Activated naive CD8-positive, alpha-beta T cell treated with anti-CD3 and anti-CD28 coated beads, Interleukin-2, amount 10 ng/mL, durations not matched to agents 7 days and 5 days (primary cell): ENCODE measurements at places on chromosomes 12 and 14. TPM values are rescaled to one million over a fixed set of nuclear protein-coding genes. Genes with fewer than 3 reads are reported as not detected.

- no peak overlapping the region for H3K4me3 ChIP-seq
- H3K36me3 ChIP-seq, result no peaks in the 10 kb centered on the region
- H3K4me1 ChIP-seq, result peaks cover 8% of the 10 kb centered on the region
- H3K27ac ChIP-seq, result no peak overlapping the region
- no peaks in the 10 kb centered on the region for H3K27me3 ChIP-seq
Measured at GRCh38 chr14:100391173-100391572, 68.0 kb downstream of the SLC25A47 start.

DNA sequence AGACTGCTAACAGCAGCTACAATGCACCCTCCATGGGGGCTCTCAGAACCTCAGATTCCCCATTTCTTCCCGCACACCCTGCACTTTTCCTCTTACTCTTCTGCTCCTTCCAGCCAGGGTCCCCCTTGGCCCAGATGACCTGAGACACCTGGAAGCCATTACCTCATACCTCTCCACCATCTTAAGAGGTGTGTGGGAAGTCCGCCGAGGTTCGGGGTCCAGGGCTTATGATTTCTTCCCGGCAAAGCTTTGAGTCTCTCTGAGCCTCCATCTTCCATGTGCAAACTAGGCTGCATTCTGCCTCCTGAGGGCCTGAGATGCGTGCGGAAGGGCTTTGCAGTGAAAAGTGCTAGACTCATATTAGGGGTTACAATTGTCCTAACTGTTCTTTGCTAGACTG is 5.3 kb downstream of the GSC start:
- H3K27me3 ChIP-seq, result peaks cover 67% of the 10 kb centered on the region
- no peak for DNase-seq
- H3K4me3 ChIP-seq, result no peak overlapping the region
- peaks cover 2% of the 10 kb centered on the region for H3K36me3 ChIP-seq
- H3K27ac ChIP-seq, result no peak overlapping the region

DNA sequence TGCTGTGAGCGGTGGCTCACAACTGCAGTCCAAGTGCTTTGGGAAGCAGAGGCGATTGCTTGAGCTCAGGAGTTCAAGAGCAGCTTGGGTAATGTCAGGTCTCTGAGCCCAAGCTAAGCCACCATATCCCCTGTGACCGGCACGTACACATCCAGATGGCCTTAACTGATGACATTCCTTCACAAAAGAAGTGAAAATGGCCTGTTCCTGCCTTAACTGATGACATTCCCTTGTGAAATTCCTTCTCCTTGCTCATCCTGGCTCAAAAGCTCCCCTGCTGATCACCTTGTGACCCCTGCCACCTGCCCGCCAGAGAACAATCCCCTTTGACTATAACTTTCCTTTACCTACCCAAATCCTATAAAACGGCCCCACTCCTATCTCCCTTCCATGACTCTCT is 48.6 kb downstream of the SLC25A47 start:
- peaks cover 41% of the 10 kb centered on the region for H3K36me3 ChIP-seq
- H3K27me3 ChIP-seq, result no peaks in the 10 kb centered on the region
- H3K4me3 ChIP-seq, result peak overlapping the region; percentile 68
- peak overlapping the region; percentile 68 for H3K27ac ChIP-seq
- H3K4me1 ChIP-seq, result peaks cover 60% of the 10 kb centered on the region
- DNase-seq, result no peak

DNA sequence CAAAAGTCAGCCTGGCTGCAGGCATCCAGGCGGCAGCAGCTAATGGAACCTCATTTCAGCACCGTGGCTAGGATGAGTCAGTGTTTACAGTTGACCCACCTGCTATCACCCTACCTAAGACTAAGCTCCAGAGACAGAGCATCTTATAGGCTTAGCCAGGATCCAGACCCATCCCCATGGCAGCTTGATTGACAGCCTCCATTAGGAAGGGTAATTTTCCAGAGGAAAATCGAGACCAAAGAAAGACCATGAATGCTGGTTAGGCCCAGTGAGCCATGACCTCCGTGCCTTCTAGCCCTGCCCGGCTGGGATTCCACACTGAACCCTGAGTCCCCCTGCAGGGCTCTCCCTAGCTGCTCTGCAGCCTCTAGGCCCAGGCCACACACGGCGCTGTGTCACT is 38.7 kb downstream of the TUNAR start:
- peaks cover 10% of the 10 kb centered on the region for H3K27me3 ChIP-seq
- H3K4me3 ChIP-seq, result no peak overlapping the region
- H3K27ac ChIP-seq, result no peak overlapping the region

DNA sequence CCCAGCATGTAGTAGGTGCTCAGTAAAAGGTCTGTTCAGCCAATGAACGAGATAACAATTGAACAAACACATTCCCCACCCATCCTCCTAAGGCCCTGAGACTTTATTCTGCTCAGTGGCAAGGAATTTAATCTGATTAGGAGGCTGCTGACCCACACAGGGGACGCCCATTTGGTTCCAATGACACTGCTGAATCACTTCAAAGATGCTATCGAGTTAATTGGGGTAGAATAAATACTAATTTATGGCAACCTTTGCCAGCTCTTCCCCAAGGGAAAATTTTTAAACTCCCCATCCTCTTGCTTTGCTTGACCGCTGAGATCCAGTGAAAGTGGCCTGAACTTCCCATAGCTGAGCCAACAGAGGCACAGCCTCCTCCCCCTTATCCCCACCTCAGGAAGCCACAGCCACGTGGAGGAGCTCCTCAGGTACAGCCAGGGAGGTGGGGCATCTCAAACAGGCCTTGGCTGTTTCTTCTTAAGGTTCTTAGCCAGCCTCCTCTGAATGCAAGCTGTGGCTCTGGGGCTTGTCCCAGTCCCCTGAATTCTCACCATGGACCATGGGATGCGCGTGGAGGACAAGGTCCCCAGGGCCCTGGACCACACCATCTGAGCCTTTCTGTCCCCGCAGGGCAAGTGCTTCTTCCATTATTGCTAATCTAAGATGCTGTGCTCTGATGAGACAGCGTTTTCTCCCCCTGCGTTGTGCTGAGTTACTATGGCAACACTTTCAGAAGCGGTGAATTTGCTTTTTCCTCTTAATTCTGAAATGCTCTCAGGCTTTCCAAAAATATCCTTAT is 26.7 kb downstream of the C14orf132 start:
- no peaks in the 10 kb centered on the region for H3K36me3 ChIP-seq
- H3K4me1 ChIP-seq, result no peaks in the 10 kb centered on the region
- H3K27ac ChIP-seq, result no peak overlapping the region
- no peak overlapping the region for H3K4me3 ChIP-seq

DNA sequence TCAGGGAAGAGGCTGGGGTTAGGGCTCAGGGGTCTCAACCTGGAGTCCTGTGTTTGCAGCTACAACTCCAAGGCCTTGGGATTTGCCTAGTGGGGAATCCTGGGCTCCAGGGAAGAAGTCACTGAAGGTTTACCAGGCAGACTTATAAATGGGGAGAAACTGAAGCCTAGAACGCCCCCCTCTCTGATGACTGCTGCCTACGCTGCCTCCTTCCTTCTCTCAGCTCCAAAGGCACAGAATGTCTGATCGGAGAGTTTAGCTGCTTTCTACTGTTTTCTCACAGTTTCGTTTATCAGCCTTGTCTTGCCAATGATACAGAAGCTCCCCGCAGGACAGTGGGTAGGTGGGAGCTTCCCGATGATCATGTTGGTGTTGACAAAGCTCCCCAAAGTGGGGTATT is 101.7 kb downstream of the CACNA1C start:
- H3K36me3 ChIP-seq, result no peaks in the 10 kb centered on the region
- H3K4me1 ChIP-seq, result no peaks in the 10 kb centered on the region
- H3K4me3 ChIP-seq, result no peak overlapping the region
- H3K27me3 ChIP-seq, result peaks cover 10% of the 10 kb centered on the region
- H3K27ac ChIP-seq, result no peak overlapping the region

DNA sequence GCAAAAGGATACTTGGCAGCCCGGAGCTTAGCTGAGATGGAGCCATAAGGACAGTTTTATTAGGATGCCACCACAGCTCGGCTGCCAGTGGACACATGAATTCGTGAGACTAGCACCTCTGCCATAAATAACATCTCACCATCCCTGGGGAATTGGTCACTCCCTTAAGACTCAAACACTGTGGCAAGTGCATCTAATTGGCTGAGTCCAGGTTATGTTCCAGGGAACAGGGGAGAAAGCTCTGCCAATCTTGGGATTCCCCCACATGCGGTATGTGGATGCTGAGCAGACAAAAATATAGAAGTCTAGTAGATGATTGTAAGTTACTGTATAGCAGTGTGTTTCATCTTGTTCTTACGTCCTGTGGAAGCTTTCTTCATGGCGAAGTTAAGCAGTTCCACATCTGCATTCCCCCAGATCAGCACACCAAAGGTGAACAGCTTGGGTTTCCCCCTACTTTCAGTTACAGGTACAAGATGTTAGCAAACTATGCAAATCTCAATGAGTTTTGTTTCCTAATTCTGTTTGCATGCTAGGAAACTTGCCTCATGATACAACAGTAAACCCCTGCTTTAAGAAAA is 131.1 kb downstream of the ETV6 start:
- peaks cover 16% of the 10 kb centered on the region for H3K36me3 ChIP-seq
- peaks cover 19% of the 10 kb centered on the region for H3K4me1 ChIP-seq
- H3K27me3 ChIP-seq, result no peaks in the 10 kb centered on the region
- H3K27ac ChIP-seq, result no peak overlapping the region
- H3K4me3 ChIP-seq, result no peak overlapping the region
- no peak for DNase-seq

- no peaks in the 10 kb centered on the region for H3K36me3 ChIP-seq
- DNase-seq, result no peak
- peaks cover 5% of the 10 kb centered on the region for H3K4me1 ChIP-seq
- no peak overlapping the region for H3K4me3 ChIP-seq
Measured at GRCh38 chr14:34228650-34228976, 233.4 kb downstream of the SPTSSA start.

GRCh38 chr14:74763803-74764531 is 851 bp downstream of the YLPM1 start:
- H3K36me3 ChIP-seq, result peaks cover 27% of the 10 kb centered on the region
- peaks cover 38% of the 10 kb centered on the region for H3K4me1 ChIP-seq
- DNase-seq, result no peak

DNA sequence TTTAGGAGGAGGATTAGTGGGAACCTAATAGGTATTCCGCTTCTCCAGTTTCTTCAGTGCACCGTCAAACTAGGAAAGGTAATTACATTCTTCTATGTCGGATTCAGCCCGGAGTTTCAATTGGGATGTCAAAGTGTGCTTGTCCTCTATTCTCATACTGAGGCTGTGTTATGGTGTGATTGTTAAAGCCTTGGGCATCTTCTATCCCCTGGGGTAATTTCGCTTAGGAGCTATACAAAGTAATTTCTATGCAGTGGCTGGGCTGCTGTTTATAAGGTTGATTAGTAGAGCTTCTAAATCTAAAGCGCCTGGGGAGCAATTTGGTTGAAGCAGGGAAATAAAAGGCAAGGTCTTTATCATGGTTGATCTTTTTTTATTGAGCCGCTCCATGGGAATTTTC is 399.6 kb downstream of the ZFP36L1 start:
- H3K4me1 ChIP-seq, result no peaks in the 10 kb centered on the region
- no peak for DNase-seq
- no peaks in the 10 kb centered on the region for H3K27me3 ChIP-seq
- H3K4me3 ChIP-seq, result no peak overlapping the region
- H3K36me3 ChIP-seq, result peaks cover 4% of the 10 kb centered on the region

The SERPINA9 gene
- total RNA-seq, result not detected

The RPS6KL1 gene
- total RNA-seq, result 3.9 TPM

The RNASE1 gene
- 2.8 TPM for total RNA-seq

The MUCL1 gene
- total RNA-seq, result not detected

The RNU4-1 gene
- total RNA-seq, result 1,401 TPM
